Stimulated activated CD4-positive, alpha-beta T cell treated with anti-CD3 and anti-CD28 coated beads, Interleukin-1b, Interleukin-23, amount 100 ng/mL, for 1 hour (primary cell): ENCODE measurements at places on chromosomes 5 and 9.

GRCh38 chr9:105158898-105159297 lies 85.6 kb upstream of the SLC44A1 start:
- DNase-seq, result no peak

DNA sequence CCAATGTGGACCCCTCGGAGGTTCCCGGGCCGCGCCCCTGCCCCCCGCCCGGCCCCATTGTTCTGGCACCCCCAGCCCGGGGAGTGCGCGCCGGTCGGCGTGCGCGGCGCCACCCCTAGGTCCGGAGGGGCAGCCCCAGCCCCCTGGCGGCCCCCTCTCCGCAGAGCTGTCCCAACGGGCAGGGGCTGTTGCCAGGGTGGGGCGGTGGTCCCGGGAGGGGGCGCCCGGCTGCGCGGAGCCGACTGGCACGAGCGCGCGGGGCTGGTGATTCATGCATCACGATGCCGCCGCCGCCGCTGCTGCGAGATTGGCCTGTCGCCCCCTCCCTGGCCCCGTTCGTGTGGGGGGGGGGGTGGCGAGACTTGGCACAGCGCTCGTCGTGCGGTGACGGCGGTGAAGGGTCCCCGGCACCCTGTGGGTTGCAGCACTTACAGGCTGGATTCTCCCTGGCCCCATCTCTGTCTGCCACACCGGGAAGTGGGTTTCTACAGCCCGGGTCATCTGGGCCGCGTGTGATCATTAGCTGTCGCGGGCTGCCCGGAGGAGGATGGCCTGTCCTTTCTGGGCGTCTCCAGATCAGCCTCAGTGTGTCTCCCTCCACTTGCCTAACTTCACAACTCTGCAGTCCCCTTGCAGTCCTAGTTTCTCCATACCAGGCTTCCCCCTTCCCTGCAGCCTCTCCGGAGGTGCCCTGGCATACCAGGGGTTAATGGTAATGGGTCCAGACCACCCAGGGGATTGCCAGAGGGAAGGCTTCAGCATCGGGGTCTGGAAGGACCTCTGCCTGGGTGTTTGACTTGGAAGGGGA lies 858 bp downstream of the NCS1 start:
- peak; percentile 20 for DNase-seq

DNA sequence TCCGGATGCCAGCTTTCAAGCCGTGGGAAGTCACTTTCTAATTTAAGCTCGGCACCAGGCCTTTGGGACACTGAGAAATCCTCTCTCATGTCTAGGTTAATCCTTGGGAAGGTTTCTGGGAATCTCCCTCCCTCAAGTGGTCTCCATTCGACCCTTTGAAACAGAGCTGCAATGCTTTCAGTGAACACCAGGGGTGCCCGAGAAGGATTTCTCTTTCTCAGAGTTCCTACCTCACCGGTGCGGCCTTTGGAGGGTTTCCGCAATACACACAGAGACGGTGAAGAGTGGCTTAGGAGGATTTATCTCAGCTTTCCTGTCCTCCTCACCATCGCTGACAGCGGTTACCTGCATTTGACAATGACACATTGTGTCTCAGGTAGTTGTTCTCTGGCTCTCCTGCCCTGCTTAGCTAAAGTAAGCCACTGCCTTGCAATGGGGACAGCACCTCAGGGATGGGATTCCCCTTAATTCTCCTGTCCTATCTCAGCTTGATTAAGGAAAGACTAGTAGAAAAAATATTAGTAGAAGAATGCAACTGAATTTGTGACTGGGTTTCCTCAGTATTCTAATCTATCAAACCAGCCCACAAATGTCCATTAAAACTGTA lies 180.6 kb downstream of the GABRG2 start:
- no peak for DNase-seq

DNA sequence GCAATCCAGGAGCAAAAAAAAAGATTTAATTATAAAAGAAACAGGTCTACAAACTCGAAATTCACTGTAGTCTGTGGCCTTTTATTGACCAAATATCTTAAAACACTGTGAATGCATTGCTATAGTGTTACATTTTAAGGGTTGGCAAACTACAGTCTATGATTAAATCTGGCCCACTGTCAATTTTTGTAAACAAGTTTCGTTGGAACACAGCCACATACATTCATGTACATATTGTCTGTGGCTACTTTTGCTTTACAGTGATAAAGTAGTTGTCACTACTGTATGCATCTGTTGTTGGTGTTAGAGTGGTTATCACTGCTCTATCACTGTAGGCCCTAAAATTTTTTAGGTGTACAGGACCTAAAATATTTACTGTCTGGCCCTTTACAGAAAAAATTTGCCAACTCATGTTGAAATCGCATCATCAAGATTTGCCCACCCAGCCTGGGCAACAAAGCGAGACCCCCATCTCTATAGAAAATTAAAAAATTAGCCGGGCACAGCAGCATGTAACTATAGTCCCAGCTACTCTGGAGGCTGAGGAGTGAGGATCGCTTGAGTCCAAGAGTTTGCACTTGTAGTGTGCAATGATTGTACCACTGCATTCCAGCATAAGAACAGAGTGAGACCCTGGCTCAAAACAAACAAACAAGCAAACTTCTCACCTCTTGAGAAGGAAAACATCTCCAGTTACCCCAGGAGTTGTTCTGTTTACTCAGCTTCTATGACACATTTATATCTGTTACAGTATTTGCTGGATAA lies 89.0 kb downstream of the ERBIN start:
- DNase-seq, result no peak

DNA sequence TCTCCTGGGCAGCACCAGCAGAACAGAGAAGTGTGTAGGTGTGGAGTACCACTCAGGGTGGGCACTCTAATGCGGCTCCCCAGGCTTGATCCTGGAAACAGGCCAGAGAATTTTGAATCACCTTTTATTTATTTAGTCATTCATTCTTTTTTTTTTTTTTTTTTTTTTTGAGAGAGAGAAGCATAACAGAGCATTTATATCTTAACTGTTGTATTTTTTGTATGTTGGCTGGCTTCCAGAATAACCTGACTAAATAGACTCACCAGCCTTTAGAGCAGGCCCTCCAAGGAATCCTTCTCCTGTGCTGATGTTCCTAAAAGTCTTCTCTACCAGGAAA lies 153.4 kb downstream of the PIK3R1 start:
- DNase-seq, result no peak

- no peak for DNase-seq
These were observed 21.0 kb upstream of the RHOBTB3 start for GRCh38 chr5:95709967-95710650.

GRCh38 chr9:36716496-36716895 lies 143.8 kb downstream of the MELK start:
- no peak for DNase-seq

- DNase-seq, result no peak
These were observed 142.0 kb upstream of the RGMB start for GRCh38 chr5:98631311-98632054.

GRCh38 chr5:179816796-179817469 lies 3.8 kb upstream of the SQSTM1 start:
- no peak for DNase-seq

DNA sequence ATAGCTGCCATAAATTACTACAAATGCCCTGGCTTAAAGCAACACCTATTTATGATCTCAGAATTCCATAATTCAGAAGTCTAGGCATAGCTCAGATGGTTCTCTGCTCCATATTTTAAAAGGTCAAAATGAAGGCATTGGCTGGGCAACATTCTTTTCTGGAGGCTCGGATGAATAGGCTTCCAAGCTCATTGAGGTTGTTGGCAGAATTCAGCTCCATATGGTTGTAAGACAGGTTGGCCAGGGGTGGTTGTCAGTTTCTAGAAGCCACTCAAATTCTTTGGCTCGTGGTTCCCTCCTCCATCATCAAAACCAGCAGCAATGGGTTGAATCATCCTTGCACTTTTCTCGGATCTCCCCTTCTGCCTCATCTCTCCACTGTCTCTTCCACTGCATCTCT lies 49.4 kb downstream of the TGFBR1 start:
- no peak for DNase-seq

- DNase-seq, result no peak
These were observed 44.2 kb upstream of the NIPAL4 start for GRCh38 chr5:157415838-157416237.

DNA sequence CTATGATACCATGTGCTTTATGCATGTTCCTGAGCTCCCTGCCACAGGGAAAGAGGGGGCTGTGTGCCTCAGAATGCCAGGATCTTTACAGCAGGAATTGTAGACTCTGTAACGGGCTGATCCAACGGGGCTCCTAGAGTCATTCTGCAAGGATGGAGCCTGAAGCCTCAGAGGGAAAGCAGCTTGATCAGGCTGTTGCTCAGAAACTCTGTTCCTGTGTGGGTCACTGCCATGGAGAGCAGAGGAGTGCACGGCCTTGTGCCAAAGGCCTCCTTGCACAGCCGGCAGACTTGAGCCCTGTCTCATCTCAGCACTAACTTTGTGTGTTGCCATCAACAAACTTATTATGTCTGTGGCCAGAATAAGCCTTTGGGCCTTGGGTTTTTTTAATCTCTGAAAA lies 51.8 kb downstream of the AMBP start:
- DNase-seq, result no peak

DNA sequence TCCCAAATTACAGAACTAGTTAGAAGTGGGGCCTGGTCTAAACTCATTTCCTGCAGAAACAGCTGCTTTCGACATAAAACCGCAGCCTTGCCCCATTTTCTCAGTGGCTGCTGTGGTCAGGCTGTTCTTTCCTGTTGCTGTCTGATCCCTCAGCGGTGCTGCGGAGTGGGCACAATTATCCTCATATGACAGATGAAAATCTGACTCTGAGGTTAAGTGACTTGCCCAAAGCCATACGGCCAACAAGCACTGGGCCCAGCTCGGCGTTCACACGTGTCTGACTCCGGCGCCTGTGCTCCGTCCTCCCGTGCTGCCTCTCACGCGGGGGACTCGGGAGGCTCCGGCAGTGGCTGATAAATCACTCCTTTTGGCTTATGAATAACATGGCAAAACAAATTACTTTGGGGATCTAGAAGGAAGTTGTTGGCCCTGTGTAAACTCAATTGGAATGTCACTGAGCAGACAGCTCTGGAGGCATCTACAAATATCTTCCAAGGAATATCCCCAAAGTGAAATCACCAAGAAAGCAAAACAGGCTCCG lies 142.6 kb upstream of the LMX1B start:
- DNase-seq, result no peak

- DNase-seq, result no peak
These were observed 49.6 kb downstream of the APC start for GRCh38 chr5:112787261-112787660.

DNA sequence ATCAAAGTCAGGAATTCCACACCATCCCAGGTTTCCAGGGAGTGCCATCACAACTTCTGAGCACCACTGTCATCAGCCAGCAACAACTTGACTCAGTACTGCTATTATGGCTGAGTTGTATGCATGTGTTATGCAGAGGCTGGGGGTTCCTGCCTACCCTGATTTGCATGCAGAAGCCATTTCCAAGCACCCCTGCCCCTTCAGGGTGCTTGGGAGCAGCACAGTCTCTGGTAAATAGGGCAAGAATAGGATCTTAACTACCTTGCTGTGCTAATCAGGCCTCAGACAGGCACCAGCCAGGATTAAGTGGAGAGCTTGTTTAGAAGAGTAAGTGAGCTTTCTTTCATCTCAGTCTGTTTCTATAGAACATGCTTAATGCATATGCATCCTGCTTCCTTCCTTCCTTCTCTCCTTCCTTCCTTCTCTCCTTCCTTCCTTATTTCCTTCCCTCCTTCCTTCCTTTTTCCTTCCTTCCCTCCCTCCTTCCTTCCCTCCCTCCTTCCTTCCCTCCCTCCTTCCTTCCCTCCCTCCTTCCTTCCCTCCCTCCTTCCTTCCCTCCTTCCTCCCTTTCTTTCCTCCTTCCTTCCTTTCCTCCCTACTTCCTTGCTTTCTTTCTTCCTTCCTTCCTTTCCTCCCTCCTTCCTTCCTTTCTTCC lies 175.7 kb downstream of the FRMD3 start:
- no peak for DNase-seq

- no peak for DNase-seq
These were observed 163.8 kb downstream of the GABRB2 start for GRCh38 chr5:161382685-161383084.

DNA sequence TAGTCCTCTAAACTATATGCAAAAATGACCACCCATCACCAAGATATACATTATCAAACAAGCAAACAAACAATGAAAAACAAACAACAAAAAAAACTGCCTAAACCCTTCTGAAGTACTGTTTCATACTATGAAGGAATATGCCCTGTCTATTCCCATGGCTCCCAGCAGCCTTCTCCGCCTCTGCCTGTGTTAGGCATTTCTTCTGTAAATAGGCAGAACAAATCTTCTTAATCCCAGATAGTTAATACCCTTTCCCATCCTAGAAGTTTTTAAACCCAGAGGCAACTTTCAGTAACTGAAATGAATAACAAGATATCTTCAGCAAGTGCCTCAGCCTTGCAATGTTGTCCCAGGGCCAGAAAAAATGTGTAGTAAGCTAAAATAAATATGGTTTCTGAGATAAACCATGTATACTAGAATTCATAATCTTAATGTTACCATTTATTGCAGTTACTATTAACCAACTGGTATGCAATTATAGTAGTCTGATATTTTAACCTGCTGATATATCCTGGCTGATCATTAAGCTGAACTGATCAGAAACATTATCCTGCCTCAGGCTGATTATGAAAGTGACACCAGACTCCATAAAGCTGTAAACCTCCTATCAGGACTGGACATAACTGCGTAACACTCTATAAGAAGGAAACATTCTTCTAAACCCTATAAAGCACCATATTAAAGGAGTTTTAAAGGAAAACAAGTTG lies 68.5 kb downstream of the ANKRD31 start:
- no peak for DNase-seq

GRCh38 chr9:134066913-134067851 lies 644 bp downstream of the BRD3 start:
- no peak for DNase-seq
